ENCODE measurements at places on chromosomes 16 and 17.

- no peak for DNase-seq
These were observed 80.0 kb upstream of the HNF1B start for GRCh38 chr17:37824534-37825485.

- DNase-seq = no peak
These were observed 616 bp downstream of the CCDC182 start for GRCh38 chr17:57744195-57745170.

GRCh38 chr17:66415366-66416206, 113.2 kb downstream of the PRKCA start:
- DNase-seq = no peak

DNA sequence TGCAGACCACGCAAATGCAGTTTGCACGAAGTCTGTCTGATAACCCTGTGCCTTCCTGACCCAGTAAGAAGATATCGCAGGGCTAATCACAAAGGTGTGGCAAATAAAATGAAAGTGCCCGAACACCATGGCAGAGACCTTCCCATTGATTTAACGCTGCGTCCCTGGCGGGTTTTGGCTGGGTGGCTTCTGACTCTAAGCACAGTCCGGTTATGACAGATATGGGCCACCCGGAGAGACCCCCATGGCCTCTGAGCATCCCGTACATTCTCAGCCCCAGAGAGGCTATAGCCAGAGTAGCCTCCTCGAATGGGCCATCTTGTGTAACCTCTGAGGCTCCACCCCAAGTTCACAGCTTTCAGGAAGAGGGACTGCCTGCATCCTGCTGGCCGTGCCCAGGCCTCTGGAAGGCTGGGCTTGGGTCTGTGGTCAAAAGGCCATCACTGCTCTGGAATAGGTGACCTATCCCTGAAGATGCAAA, 5.5 kb downstream of the FOXC2 start:
- DNase-seq = no peak

- peak; percentile 74 for DNase-seq
These were observed 5.7 kb upstream of the LPO start for GRCh38 chr17:58232707-58233156.

GRCh38 chr16:47847220-47847970, 308.4 kb downstream of the ABCC12 start:
- no peak for DNase-seq

DNA sequence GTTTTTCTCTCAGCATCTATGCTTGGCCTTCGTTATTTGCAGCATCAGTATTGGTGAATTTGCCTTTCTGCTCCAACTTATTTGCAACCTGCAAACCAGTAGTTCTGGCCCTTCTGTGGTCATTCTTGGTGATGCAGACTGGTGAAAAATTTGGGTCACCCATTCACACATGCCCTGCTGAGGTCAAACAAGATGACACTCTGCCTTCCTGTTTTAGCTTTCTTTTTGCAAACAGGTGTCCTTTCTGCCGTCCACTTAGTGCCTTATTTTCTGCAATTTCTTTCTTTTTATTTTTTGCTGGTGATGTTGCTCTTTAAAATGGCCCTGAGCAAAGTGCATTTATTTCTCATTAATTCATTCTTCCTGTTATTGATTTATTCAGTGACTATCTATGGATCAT, 31.3 kb downstream of the PLCG2 start:
- DNase-seq = no peak

DNA sequence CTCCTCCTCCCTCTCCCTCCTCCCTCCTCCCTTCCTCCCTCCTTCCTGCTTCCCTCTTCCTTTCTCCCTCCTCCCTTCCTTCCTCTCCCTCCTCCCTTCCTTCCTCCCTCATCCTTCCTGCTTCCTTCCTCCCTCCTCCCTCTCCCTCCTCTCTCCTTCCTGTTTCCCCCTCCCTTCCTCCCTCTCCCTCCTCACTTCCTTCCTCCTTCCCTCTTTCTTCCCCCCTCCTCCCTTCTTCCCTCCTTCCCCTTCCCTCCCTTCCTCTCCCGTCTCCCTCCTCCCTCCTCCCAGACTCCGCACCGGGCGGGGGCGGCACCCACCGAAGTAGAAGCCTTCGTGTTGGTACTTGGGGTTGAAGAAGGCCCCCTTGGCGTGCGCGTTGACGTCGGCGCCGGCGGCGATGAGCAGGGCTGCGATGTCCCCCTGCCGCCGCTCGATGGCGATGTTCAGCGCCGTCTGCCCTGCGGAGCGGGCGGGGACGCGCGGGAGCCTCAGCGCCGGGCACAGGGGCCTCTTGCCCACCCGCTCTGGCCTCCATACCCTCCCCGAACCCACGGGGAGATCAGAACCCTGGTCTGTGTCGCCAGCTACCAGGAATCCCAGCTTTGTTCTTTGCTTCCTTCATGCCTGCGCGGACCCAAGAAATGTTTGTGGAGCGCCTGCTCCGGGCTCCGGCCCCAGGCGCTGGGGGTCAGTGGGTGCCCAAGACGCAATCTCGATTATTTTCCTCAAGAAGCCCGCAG, 22.2 kb downstream of the TRPV3 start:
- no peak for DNase-seq

GRCh38 chr17:48330421-48330820, 99.6 kb downstream of the SKAP1 start:
- DNase-seq = no peak

DNA sequence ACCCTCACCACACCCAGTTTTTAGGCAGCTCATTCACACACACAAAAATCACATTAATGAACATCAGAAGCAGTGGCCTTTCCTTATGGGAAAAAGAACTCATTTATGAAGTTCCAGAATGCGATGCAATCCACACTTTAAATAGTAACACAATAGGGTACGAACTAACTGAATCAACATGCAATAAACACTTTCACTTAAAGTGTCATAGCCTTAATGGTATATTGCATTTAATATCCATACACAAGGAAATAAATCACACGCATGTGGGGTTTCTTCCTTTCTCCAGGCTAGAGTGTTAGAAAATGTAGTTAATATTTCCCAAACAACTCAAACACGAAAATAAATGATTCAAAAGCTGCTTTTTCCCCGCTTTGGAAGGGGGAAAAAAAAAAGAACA, 19.7 kb downstream of the ADCY9 start:
- no peak for DNase-seq

GRCh38 chr17:76909971-76910760, 42.0 kb downstream of the MGAT5B start:
- DNase-seq = no peak

DNA sequence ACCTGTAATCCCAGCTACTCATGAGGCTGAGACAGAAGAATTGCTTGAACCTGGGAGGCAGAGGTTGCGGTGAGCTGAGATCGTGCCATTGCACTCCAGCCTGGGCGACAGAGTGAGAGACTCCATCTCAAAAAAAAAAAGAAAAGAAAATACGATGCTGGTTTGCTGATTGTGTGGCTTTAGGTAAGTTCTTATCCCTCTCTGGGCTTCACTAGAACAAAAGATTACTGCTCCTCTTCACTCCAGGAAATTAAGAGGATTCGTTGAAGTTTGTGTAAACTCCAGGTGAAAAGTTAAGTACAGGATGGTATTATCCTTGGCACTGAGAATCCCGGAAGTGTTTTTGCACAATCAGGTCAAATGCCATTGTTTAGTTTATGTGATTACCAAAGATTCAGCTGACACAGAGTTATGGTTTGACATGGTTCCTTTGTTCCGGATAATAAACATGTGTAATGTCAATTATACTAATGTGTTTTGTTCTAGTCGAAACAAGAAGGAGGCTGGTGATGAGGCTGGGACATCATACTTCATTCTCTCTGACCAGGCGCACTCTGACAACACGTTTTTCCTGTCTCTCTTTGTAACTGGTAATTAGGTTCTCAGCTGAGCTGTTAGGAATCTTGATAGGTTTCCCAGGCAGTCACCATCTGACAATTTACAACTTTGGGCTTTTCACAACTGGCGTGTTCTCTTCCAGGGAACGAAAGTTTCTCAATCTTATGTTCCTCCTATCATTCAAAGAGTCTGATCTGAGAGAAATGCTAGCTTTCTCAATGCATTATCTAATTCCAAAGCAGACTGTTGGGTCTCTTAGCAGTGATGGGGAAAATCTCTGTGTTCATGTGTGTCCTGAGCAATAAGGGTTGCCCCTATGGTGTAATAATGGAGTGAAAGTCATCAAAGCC, 10.8 kb upstream of the TAOK1 start:
- no peak for DNase-seq

DNA sequence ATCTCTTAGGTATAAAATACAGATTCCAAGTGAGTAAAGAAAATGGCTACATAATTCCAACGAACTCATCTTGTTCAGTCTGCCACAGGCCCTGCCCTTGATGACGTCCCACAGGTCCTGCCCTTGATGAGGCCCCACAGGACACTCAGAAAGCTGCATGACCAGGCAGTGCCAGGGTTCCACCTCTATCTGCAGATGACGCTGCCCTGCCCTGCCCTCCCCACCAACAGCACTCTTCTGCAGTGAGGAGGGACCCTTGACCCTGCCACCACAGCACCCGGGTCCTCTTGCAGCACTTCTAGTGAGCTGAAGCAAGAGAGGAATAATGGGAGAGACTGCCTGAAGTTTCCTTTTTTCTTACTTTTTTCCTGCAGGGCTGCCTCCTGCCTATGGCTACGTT, 118.4 kb downstream of the VPS53 start:
- no peak for DNase-seq

DNA sequence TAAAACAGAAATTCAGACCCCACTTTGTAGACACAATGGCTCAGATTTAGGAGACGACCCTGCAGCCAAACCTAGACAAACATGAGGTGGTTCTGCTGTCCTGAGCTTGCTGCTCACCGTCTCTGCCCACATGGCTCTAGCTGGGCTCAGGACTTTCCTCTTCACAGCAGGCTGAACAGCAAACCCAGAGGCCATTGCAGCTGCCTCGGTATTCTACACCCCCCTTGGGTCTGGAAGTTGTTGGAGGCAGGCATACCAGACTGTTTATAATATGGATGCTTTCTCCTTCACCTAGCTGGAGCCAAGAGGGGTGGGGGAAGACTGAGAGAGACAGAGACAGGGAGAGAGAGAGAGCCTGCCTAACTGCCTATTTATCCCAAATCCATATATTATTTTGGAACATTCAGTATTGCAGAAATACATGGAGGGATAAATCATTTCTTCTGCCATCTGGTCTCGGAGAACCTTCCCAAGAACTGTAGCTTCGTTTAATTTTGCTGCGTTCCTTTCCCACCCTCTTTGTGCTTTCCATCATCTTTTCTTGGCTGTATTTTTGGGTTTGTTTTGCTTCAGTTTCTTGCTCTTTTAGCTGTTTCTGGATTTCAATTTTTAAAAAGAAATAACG, 628.2 kb upstream of the RBFOX1 start:
- no peak for DNase-seq

GRCh38 chr16:25064937-25065336, 46.6 kb upstream of the LCMT1 start:
- no peak for DNase-seq

- no peak for DNase-seq
These were observed 30.2 kb downstream of the OGFOD1 start for GRCh38 chr16:56481468-56482122.

- DNase-seq = no peak
These were observed 1.2 kb upstream of the NFATC3 start for GRCh38 chr16:68083861-68084503.

DNA sequence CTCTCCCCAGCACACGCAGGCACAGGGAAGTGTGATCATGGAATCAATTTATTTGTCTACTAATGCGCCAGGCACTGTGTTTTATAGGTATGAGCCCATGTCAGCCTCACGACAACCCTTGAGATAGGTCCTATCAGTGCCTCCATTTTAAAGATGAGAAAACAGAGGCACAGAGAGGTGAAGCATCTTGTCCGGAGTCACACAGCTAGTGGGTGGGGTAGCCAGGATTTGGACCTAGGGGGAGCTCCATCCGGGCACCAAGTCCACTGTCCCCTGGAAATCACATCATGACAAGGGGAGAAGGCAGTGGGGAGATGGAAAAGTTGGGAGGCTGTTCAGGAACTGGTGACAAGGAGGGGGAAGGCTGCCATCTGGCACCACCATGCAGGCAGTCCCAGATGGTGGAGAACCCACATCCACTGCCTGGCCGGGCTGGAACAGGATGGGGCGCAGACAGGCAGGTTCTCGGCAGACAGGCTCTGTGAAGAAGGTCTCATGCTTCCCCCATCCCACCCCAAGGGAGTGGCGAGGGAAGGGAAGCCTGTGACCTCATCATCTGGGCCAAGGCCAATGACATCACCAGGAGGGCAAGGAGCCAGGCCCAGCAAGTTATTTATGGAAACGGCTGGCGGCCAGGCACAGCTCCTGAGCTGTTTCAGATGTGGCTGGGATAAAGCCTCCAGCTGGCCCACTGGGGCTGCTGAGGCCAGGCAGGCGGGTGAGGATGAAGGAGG, 126.0 kb upstream of the SDK2 start:
- DNase-seq = peak; percentile 11

GRCh38 chr17:44465276-44465675, 37.9 kb downstream of the GPATCH8 start:
- DNase-seq = no peak

- no peak for DNase-seq
These were observed 23.3 kb upstream of the SUPT4H1 start for GRCh38 chr17:58375256-58375655.

DNA sequence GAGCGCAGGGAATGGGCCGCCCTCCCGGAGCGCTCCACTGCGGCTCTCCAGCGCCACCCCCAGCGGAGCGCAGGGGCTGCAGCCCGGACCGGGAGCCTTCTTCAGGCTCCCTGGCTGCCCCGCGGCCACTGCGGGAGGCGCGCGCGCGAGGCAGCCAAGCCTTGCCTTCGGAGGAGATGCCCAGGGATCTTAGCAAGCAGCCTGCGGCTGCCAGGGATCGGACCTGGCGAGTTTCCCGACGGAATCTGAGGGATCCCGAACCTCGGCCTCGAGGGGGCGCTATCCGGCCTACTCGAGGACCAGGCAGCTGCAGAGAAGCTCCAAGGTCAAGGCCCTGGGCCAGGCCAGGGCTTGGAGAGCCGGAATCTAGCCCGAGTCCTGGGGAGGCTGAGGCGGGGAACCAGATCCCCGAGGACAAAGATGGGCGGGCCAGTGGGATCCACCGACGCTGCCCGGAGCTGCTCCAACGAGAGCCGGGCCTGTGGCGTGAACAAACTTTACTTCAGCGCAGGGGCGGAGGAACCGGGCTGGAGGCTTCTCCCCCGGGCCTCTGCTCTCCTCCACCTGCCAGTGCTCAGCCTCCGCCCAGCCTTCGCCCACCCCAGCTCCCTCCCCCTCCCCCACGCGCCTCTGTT, at the start of gene IRX6:
Gene IRX6 (plus strand): TSS at position 567 of the 635 bp plus-strand sequence. CDS start 889 bp downstream, outside the sequence.
- peak; percentile 5 for DNase-seq

All from AG09309 (cell line).